Activated naive CD4-positive, alpha-beta T cell treated with anti-CD3 and anti-CD28 coated beads, Interleukin-2, amount 50 U/mL, for 16 hours (primary cell): ENCODE measurements at places on chromosomes 4 and X.
A peak's percentile ranks its signal among the peaks of the same experiment; 100 is the strongest.

DNA sequence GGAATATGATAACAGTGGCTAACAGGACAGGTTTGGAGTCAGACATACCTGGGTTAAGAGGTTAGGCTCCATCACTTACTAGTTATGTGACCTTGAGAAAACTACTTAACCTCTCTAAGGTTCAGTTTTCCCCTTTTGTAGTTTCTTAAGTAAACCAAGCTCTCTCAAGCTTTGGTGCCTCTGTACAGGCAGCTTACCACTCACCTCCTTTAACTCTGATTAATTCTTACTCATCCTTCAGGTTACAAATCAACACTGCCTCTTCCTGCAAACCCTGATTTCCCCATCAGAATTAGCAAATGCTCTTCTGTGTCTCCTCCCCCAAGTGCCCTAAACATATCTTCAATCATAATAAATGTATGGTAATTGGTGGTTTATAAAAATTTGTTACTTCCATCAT lies 3.5 kb upstream of the SERTM2 start:
- no peak for DNase-seq

- DNase-seq, result no peak
These were observed 104.1 kb downstream of the CPEB2 start for GRCh38 chr4:15106399-15106798.

GRCh38 chr4:102344520-102344953 lies 745 bp downstream of the SLC39A8 start:
- DNase-seq, result peak; percentile 77

GRCh38 chrX:77422891-77423648 lies 24.1 kb upstream of the FGF16 start:
- no peak for DNase-seq

DNA sequence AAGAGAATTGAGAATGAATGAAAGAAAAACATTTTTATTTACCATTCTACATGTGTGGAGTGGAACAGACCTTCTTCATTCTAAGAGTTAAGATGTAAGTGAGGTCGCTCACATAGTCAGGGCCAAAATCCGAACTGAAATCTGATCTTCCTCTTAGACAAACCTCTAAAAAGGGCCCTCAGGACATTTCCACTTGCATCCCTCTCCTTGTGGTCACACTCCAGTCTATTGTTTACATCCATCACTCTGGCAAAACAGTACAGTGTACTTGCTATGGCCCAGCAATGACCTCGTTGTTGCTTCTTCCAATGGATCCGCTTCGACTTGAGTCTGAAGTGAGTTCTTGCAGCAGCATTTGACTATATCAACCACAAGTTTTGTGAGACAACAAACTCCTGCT lies 54.2 kb downstream of the MOSPD2 start:
- DNase-seq, result no peak

DNA sequence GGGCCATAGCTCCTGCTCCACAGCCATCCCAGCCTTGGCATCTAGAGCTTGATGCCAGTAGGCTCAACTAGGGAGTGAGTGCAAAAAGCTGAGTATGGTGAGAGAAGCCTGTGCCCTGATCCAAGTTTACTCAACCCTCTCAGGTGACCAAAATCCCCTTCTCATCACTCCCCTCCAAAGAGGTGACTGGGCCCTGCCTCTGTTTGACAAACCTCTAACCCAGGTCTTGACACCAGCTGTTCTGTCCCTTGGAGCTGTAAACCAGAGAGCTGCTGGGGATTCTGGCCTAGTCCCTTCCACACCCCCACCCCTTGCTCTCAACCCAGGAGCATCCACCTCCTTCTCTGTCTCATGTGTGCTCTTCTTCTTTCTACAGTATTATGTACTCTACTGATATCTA lies 73.5 kb downstream of the MSN start:
- no peak for DNase-seq

GRCh38 chr4:174707051-174707676 lies 121.9 kb downstream of the GLRA3 start:
- DNase-seq, result no peak

DNA sequence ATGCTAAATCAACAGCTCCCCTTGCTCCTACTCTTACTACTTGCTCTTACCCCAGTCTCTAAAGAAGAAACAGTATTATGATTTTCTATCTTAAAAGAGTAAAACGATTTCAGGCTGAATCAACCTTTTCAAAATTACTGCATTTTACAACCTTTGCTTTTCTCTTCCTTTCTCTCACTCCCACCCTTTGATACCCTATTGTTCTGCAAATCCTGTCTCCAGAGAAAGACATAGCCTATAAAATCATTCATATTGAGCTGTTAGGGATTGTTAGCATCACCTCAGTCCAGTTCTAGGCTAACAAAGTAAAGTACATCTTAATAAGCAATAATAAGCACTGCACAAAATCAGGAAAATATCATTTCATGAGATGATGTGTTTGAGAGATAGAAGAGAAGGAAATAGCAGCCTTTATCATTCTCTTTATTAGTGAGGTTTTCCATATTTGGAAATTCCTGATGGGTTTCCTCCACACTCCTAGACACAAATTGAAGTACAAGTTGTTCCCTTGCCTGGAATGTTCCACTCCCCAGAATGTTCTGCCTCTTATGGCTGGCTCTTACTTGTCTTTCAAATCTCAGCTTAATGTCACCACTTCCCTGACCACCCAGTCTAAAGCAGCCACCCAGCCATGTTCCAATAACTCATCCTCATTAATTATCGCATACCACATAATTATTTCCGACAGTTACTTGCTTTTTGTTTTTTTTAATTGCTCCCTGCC lies 219.7 kb downstream of the PALLD start:
- no peak for DNase-seq

DNA sequence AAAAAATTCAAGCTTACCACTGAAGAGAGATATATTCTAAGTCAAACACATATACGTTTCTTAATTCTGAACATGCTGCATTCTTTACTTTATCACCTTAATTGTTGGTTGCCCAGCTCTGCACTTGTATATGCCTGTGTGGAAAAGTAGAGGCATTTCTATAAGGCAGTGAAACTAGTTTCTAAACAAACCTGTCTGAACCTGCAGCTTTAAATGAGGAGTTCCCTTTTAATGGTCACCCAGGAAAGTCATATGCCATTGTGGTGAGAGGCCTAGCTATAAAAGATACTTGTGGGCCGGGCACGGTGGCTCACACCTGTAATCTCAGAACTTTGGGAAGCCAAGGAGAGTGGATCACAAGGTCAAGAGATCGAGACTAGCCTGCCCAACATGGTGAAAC lies 147.4 kb upstream of the RXFP1 start:
- no peak for DNase-seq

DNA sequence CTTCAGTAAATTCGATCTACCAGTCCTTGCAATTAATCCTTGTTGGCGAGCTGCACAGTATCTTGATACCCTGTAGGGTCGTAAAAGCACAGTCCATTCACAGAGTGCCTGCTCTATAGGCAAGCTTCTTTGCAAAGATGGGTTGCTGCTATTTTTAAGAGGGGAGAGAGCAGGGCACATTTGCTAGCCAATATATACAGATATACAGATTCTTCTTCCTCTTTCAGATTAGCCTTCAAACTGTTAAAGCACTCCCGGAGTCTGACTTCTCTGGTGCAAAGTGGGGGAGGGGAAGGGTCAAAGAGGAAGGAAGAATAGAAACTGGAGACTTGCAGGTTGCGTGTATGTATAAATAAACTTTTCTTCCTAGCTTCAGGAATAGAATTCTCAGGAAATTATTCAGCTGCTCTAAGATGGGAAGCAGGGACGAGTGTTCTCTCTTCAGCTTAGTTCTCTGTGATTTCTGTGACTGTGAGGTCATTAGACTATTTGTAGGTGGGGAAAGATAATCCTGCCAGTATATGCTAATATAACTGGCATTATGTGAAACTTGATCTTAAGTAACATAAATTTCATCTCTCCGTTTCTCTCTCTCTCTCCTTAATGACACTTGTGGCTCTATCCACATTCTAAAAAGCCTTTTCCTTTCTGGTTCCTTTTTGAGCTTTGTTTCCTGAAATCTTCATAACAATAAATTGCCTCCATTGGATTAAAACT lies at the start of gene CYSLTR1:
Gene CYSLTR1, minus strand, starts transcription at position 242 of the 717 bp plus-strand sequence. CDS start 53,865 bp downstream, outside the sequence.
- DNase-seq, result no peak

DNA sequence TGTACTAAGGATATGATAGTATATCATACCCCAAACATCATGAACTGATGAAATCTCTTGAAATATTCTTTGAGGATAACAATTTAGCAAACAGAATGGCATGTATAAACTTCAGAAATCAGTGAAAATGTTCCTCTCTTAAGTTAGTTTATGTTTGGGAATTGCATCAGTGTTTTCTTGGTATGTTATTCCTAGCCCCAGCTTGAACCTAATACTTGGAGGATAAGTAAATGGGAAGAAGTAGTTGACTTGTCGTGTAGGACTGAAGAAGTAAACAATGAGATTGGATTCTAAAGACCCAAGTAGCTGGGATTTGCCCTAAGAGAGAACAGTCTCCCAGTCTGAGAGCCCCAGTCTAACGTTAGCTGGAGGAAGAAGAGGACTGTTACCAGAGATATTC lies 355.7 kb downstream of the GALNTL6 start:
- DNase-seq, result no peak

DNA sequence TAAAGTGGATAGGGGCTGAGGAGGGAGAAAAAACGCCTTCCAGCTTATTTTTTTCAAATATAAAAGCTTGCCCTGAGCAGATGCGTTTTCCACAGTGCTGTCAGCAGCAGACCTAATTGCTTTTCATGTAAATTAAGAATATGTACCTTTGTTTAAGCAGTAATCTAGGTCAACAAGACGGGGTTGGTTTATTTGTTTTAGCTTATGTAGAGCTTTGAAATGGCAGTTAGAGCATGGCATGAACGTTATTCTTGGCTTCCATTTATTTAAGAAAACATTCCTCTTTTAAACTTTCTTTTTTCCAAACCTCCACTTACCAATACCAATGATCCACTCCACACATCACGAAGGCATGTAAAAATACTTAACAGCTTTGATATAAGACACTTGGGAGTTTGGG lies 220.3 kb upstream of the TENM3 start:
- no peak for DNase-seq

DNA sequence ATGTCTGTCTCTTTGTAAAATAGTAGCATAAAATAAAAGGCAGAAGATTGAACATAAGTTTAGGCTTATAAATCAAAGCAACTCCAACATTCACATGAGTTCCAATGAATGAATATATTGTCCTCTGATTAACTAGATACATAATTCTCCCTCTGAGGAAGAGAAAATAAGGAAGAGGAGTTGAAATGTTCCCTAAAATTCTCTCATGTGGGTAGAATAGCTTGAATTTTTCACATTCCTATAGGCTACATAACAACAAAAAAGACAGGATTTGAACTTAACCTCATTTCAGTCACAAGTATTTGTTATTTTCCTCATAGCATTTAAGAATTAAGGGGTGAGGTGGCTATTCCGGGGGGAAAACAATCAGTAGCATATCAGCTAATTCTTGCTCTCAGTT lies 462.4 kb upstream of the NDST4 start:
- DNase-seq, result no peak

DNA sequence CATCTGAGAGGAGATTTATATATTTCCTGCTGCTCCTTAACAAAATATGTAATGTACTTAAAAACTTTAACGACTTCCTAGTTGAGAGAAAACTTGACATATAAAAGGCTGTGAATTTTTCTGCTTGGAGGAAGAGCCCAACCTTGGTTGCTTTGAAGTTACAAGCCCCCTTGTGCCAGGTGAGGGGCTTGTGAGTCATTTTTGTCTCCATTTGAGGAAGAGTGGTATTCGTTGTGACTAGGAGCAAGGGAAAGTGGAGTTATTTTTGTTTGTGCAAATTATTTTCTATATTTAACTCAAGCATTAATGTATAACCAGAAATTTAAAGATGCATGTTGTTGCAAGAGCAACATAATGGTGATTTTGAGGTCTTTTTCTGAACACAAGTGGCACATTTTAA lies 99.0 kb upstream of the DDX3X start:
- no peak for DNase-seq

GRCh38 chrX:8579602-8580001 lies 115.0 kb downstream of the VCX3B start:
- no peak for DNase-seq

DNA sequence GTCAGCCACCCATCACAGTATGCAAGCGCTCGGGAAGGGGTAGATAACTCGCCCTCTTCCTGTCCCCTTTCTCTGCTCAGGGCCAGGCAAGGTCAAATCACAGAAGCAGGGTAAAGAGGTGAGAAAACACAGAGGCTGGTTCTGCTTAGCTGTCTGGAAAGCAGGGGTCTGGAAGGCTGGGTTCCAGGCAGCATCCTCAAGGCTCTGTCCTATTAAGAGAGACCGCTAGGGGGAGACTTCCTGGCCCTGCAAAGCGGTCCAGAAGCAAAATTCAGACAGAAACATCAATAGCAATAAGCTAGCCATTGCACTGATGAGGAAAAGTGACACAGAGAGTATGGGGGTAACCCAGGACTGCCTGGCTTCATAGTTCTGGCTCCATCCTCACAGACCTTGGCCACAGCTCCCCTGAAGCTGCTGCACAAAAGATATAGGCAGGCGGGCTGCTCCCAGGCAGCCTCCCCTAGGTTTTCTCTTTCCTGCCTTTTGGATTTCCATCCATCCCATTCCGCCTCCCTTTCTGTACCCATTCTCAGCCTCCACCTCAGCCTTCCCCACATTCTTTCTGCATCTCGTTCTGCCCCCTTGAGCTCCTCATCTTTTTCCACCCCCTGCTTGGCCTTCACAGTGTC lies 308.5 kb downstream of the EVC2 start:
- no peak for DNase-seq

GRCh38 chrX:31805781-31806180 lies 733.9 kb upstream of the FTHL17 start:
- DNase-seq, result no peak

DNA sequence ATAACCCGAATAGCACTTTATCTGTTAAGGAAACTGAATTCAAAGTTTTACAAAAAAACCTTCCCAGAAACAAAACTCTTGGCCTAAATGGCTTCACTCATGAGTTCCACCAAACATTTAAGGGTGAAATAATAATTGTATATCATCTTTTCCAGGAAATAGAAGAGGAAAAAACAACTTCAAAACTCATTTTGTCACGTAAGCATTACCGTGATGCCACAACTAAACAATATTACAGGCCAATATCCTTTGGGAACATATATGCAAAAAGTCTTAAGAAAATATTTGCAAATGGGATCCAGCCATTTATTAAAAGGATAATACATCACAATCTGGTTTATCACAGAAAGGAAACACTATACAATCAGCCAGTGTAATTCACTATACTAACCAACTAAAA lies 130.1 kb upstream of the MAB21L2 start:
- DNase-seq, result no peak
